ENCODE measurements at places on chromosomes 1 and 21.

GRCh38 chr1:183185941-183186490 lies at the start of gene LAMC2:
TSS of gene LAMC2 (plus strand) at chr1:183186264. CDS start at chr1:183186353, 89 bp downstream.
- no peak for DNase-seq

DNA sequence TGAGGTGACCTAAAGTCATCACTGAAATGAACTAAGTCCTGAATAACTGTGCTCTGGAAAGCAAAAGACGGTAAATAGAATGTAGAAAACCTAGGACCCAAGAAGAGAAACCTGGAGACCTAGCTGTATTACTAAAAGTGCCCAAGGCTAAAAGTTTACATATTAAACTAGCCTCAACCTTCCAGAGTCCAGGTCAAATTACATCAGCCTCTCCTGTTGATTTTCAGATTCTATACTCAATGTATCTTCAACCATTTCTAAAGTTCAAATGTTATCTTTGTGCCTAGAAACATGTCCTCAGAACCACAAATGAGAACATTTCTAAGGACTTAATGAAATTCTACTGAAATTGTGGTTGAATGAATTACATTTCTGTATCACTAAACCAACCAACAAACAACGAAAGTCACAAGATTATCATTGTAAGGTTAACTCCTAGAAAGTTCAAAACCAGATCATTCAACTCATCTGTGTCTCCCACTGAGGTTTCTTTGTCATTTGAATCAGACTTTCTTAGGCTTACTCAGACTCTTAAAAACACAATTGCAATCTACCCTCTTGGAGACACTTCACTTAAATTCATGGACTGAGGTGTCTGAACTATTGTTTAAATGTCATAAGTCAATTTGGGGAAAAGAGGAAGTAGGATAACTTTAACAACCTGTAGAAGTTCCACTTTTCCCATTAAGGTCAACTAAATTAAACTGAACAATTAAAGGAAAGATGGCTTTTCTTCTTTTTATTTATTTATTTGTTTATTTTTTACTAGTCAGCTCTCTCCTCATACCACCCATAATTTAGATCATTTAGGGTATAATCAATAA lies 207.7 kb downstream of the BARHL2 start:
- no peak for DNase-seq

DNA sequence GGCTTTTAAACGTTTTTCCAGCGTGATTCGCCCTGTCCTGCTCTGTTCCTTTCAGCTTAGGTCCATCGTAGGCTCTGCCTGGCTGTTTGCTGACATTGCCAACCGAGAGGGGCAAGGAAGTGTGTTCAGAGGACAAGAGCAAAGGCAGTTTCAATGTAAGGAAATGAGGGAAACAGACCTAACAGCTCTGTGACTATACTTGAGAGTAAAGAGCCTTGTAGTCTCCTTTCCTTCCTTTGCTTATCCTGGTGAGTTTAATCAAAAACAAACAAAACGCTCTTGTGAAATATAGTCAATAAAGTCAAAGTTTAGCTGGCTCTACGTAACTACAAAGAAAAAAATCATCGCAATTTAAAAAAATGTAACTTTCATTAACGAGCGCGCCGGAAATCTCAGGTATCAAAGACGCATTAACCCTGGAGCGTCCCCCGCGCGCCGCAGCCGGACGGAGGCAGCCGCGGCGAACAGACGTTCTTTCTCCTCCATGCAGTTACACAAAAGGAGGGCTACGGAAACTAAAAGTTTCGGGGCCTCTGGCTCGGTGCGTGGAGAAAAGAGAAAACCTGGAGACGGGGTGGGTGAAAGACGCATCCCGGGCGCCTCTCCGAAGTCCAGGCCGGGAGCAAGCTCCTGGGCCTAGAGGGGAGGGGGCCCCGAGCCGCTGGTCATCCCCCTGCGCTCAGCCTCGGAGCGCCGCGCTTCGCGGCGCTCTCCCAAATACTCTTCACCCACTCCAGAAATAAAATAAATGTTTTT lies 617 bp upstream of the ADGRL2 start:
- peak; percentile 57 for DNase-seq

- no peak for DNase-seq
Observed at GRCh38 chr1:204576422-204576821, 60.2 kb downstream of the MDM4 start.

- no peak for DNase-seq
Observed at GRCh38 chr1:2049225-2049717, 940 bp upstream of the PRKCZ start.

Measured in fibroblast of skin of left biceps (primary cell).